ENCODE measurements at places on chromosomes 4 and X.

GRCh38 chr4:23929248-23929647 is 39.4 kb upstream of the PPARGC1A start:
- DNase-seq: no peak

- no peak for DNase-seq
Observed at GRCh38 chr4:41632481-41633073, 94.6 kb downstream of the LIMCH1 start.

GRCh38 chrX:638482-639131 is 8.0 kb downstream of the SHOX start:
- no peak for DNase-seq

- DNase-seq: no peak
Observed at GRCh38 chr4:82744284-82744968, 54.2 kb downstream of the SCD5 start.

DNA sequence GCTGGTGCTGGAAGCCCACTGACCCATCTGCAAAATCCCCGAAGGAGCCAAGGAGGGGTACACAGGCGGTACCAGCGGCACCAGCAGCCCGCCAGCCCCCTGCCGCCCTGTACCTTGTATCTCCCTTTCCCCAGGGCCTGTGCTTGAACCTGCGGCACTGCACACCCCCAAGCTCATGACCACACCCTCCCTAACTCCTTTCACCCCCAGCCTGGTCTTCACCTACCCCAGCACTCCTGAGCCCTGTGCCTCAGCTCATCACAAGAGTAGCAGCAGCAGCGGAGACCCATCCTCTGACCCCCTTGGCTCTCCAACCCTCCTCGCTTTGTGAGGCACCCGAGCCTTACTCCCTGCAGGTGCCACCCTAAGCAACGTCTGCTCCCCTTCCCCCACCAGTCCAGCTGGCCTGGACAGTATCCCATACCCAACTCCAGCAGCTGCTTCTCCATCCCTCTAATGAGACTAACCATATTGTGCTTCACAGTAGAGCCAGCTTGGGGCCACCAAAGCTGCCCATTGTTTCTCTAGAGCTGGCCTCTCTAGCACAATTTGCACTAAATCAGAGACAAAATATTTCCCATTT is 94.9 kb downstream of the LARP1B start:
- no peak for DNase-seq

- DNase-seq: no peak
Observed at GRCh38 chrX:40501164-40501855, 79.5 kb upstream of the ATP6AP2 start.

DNA sequence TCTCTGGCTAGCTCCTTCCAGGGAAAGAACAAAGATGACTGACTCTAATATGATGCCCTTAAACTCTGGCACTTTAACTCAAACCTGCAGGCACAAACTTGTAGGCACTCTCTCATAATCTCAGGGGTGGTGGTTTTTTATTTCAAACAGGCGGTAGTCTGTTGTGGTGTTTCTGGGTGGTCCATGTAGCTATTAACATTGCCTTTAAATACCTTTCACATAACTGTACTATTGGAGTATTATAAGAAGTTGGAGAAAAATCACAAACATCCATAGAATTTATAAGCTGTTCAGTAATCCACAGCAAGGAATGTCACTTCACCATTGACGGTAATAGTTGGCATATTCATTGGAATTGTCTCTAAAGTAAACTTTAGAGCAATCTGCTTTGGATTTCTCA is 204.2 kb upstream of the PDE5A start:
- no peak for DNase-seq

DNA sequence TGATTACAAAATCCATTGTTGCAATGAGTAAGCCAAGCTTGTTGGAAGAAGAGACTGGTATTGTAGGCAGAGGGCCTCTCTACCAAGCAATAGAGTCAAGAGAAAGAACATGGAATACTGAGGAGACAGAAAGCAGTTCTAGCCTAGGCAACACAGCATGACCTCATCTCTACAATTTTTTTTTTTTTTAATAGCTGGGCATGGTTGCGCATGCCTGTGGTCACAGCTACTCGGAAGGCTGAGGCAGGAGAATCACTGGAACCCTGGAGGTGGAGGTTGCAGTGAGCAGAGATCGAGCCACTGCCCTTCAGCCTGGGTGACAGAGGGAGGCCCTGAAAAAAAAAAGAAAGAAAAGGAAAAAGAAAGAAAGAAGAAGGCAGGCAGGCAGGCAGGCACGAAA is 11.7 kb upstream of the ZBTB33 start:
- DNase-seq: no peak

DNA sequence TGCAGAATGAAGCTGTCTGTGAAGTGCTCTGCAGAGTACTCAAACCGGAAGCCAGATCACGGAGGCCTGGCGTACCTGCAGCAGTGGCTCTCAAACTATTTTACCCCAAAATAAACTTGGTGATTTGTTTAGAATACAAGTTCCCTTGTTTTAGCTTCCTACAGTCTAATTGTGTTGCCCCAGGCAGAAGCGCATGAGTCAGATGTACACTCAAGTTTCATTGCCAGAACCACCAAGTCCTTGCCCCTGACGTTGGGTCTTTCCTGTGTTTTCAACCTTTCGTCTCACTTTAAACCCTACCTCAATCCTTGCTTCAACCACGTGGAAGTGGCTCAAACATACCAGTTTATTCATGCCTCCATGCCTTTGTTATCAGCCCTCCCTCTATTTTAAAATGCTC is 66.2 kb upstream of the SLC7A11 start:
- DNase-seq: no peak

DNA sequence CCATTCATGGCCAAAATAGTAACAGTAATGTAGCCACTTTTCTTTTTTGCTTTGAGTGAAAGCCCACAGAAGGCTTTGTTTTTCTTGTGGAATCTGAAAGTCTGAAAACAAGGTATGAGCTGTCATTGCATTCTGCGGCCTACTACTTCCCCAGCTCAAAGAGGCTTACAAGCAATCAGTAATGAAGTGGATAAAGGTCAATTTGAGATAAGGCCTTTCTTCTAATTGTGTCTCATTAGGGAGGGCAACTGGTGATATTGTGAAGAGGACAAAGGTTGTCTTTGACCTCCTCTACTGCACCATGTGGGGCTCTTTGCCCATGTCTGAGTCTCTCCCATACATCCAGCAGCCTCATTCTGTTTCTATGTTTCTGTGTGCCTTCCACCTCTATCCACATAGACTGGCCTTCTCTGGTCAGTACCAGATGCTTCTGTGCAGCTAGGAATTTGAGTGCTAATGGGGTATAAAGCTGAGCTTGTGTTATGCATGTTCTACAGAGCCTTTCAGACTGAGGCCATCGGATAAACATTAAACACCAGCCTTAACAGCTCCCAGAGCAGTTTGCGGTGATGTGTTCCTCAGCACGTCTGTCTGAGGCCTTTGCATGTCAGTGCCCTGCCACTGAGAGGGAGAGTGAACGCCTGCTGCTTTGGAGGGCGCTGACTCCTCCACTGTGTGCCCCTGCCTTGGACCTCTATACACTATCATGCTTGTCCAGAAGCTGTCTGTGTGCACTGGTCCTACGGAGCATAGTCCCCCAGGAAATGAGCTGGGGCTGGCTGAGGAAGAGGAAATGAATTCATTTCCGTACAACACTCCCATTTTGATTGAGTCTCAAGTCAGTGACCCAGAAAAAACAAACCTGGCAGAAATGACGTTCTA is 80.2 kb downstream of the SH2D1A start:
- no peak for DNase-seq

DNA sequence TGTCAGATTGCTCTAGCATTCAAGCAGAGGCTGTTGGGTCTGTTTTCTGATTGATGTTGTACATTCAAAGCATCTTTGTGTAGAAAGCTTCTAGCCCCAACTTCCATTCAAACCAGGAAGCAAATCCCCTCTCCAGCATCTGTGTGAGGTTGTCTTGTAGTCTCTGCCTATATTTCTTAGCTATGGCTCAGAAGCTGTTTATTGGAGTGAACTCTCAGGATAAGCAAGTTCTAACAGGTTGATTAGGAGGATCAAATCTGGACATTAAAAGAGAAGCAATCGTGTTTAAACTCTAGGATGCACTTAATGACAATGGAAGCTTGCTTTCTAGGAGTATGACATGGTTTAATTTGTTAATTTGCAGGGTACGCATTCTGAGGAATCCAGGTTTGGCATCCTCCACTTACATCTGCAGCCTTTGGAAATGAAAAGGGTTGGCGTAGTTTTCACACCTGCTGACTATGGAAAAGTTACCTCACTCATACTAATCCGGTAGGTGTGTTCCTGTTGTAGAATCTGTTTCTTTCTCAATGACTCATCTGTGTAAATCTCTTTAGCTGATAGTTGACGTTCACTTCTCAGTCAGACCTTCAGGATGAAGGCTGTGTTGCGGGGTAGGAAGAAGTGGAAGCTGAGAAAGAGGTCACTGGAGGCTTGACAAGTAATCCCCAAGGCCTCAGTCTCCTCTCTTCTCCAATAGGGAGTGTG is 88.0 kb upstream of the TLR2 start:
- no peak for DNase-seq

GRCh38 chr4:173280998-173281397 is 53.2 kb downstream of the HMGB2 start:
- no peak for DNase-seq

All from tibial nerve (tissue), 4 donors.